ENCODE measurements at places on chromosomes 2 and 18. TPM values are rescaled to one million over a fixed set of nuclear protein-coding genes. Genes with fewer than 3 reads are reported as not detected.

GRCh38 chr2:26892922-26893524 is 45.1 kb downstream of the DPYSL5 start:
- no peak for DNase-seq
- no peaks in the 10 kb centered on the region for H3K4me1 ChIP-seq
- no peak overlapping the region for H3K27ac ChIP-seq
- H3K27me3 ChIP-seq: no peaks in the 10 kb centered on the region
- no peaks in the 10 kb centered on the region for H3K36me3 ChIP-seq

- H3K27ac ChIP-seq: no peak overlapping the region
- no peaks in the 10 kb centered on the region for H3K27me3 ChIP-seq
- no peaks in the 10 kb centered on the region for H3K4me1 ChIP-seq
- DNase-seq: no peak
- no peaks in the 10 kb centered on the region for H3K36me3 ChIP-seq
Measured at GRCh38 chr2:86661333-86661732, 37.7 kb upstream of the RNF103 start.

Gene EPB41L5
- 39.4 TPM for total RNA-seq

- H3K27ac ChIP-seq: no peak overlapping the region
- H3K4me1 ChIP-seq: no peaks in the 10 kb centered on the region
- no peak overlapping the region for H3K4me3 ChIP-seq
- DNase-seq: no peak
- no peaks in the 10 kb centered on the region for H3K27me3 ChIP-seq
Measured at GRCh38 chr2:121052521-121052920, 232.5 kb downstream of the TFCP2L1 start.

Gene TRABD2A
- 0.29 TPM for total RNA-seq

- no peak overlapping the region for H3K4me3 ChIP-seq
- no peaks in the 10 kb centered on the region for H3K4me1 ChIP-seq
- no peak for DNase-seq
- H3K27ac ChIP-seq: peak overlapping the region; percentile 42
Measured at GRCh38 chr18:44958040-44958439, 277.4 kb downstream of the SETBP1 start.

GRCh38 chr2:96665083-96665569 is 22.6 kb downstream of the FER1L5 start:
- no peaks in the 10 kb centered on the region for H3K36me3 ChIP-seq
- H3K27me3 ChIP-seq: no peaks in the 10 kb centered on the region
- peak overlapping the region; percentile 70 for H3K27ac ChIP-seq
- no peak overlapping the region for H3K4me3 ChIP-seq
- DNase-seq: peak; percentile 76

Gene TTN
- 6.0 TPM for total RNA-seq

- no peak for DNase-seq
- H3K4me3 ChIP-seq: no peak overlapping the region
- no peaks in the 10 kb centered on the region for H3K36me3 ChIP-seq
- H3K27me3 ChIP-seq: no peaks in the 10 kb centered on the region
- H3K4me1 ChIP-seq: no peaks in the 10 kb centered on the region
Measured at GRCh38 chr2:190682168-190682567, 33.3 kb downstream of the NAB1 start.
